ENCODE measurements at places on chromosomes 11 and 22. TPM values are rescaled to one million over a fixed set of nuclear protein-coding genes. Genes with fewer than 3 reads are reported as not detected.

NPTXR gene
- 2.0 TPM for total RNA-seq

DNA sequence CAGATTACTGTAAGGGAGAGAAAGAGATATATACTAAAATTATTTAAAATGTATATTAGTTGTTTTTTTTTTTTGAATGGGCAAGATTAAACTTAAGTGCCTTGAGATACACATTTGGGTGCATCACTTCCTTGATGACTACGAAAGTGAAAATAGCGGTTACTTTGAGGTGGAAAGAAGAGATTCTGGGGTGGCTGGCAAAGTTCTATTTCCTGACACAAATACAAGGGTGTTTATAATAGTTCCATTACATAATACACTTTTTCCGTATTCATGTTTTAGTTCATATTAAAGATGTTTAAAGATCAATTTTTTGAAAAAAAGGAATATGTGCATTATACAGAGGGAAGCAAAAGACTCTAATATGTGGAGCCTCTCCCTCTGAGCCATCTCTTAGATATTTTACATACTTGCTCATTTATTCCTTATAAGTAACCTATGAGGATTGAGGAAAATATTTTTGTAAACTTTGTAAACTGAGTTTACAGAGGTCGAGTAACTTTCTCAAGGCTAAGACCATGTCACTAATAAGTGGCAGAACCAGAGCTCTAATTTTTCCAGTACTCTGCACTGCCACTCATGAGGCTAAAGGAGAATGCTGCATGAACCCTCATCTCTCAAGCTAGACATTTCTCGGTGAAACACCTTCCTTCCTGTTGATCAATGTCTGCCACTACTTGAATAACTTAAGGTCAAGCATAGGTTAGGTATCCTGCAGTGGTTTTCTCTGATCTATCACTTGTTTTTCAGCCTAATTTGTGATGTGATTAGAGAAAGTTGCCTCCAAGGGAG lies 58.6 kb downstream of the DDIAS start:
- DNase-seq = no peak

GRCh38 chr11:1569251-1569780 lies 2.8 kb downstream of the DUSP8 start:
- DNase-seq = no peak

- DNase-seq = no peak
Observed at GRCh38 chr22:50314455-50315288, 7.2 kb upstream of the PLXNB2 start.

DNA sequence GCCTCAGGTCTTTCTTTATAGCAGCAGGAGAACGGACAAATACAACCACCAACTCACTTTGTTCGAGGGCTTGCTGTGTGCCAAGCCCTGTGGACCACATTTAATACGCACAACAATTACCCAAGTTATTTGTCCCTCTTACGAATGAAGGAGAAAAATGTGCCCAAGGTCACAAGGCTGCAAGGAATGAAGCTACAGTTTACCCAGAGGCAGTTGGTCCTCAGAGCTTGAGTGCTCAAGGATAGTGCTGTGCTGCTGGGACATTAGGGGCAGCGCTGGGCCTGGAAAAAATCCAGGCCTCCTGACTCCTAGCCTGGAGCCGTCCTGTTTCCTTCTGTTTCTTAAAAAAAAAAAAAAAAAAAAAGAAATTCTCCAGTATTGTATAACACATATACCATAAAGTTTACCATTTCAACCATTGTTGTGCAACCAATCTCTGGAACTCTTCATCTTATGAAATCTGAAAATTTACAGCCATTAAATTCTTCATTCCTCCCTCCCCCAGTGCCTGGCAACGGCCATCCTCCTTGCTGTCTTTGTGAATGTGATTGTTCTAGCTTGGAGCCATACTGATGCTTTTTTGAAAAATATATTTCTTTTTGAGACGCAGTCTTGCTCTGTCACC lies 1.0 kb upstream of the C11orf86 start:
- no peak for DNase-seq

GRCh38 chr11:103326070-103326794 lies 217.0 kb downstream of the DYNC2H1 start:
- DNase-seq = no peak

PRR14L gene
- 66.0 TPM for total RNA-seq

- DNase-seq = no peak
Observed at GRCh38 chr11:59847626-59848025, 2.3 kb upstream of the CBLIF start.

NAALADL1 gene
- total RNA-seq = 8.3 TPM

GRCh38 chr11:568306-569157 lies 7.7 kb upstream of the PHRF1 start:
- peak; percentile 95 for DNase-seq

ANKRD49 gene
- total RNA-seq = 18.0 TPM

GRCh38 chr11:132142121-132142520 lies 771.7 kb downstream of the NTM start:
- DNase-seq = no peak

ISX gene
- total RNA-seq = not detected

DNA sequence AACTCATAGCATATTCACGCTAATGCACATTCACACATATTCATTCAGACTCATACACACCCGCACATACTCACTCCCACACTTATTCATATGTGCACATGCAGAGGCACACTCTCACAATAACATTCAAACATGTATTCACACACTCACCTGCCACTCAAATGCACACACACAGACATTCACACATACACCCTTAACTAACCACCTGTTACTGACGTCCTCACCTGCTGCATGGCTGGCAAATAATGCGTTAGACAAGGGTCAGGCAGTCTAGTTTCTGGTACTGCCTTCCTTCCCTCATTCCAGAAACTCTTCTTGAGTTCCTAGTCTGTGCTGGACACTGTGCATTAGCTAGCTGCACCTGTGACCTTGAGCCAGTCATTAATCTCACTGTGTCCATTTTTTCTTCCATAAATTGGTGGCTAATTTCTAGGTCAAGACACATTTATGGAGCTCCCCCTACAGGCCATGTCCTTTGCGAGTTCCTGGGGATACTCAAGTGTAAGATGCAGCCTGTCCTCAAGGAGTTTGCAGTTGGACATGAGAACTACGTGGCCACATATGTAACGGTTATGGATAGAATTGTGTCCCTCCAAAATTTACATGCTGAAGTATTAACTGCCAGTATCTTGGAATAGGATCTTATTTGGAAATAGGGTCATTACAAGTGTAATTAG lies 34.5 kb upstream of the SEZ6L start:
- no peak for DNase-seq

DNA sequence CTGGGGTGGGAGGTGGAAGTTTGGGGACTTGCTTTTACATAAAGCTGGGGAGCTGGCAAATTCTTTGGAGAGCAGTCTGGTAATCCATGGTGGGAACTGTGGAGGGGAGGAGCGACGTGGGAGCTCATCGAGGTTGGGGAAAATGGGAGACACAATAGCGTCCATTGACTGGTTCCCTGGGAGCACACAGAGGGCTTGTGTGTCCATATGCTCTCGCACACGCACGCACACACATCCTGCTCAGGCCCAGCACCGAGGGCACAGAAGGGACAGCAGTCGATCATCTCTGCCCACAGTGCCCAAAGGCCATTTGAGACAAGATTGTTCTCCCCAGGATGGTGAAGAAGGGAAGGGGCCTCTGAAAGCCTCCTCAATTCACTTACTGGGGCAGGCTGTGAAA lies 53.7 kb downstream of the FBXO7 start:
- no peak for DNase-seq

- no peak for DNase-seq
Observed at GRCh38 chr22:20174785-20175596, 24.1 kb upstream of the CCDC188 start.

DNA sequence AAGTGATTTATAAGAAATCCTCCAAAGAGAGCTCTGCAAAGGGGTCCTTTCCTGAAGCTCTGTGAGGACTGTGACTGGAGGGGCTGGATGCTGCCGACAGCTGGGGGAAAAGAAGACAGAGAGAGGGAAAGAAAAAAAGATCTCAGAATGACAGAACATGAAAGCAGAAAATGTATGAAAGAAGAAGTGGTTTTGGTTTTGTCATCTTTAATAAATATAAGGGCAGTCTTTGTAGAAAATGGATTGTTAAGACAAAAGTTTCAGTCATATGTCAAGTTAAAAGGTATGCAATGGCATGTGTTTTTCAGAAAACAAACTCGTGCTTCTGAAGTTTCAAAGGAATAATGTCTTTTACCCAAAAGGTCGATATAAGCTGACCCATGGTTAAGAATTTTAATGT lies 105.5 kb downstream of the CCDC83 start:
- DNase-seq = no peak

DNA sequence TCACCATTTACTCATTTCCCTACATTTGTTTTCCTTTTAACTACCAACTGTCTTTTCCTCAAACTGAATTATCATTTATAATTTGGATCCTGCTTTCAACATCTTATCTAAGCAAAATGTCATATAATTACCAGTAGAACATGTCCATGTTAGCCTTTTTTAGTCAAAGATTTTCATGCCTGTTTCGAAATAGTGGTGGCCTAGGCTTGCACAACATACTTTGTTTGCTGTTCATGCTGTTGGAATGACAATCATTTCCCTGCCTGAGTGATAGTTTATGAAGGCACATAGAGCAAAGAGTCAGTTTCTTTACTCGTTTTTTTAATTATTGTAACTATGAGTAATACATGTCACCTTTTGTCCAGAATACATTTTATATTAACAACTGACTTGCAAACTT lies 144.3 kb upstream of the ANO3 start:
- no peak for DNase-seq

FGF3 gene
- total RNA-seq = not detected

GRCh38 chr11:16925561-16926065 lies 88.6 kb downstream of the PLEKHA7 start:
- DNase-seq = no peak

GRCh38 chr11:26297189-26297975 lies 34.5 kb upstream of the ANO3 start:
- no peak for DNase-seq

- DNase-seq = peak; percentile 84
Observed at GRCh38 chr11:128548649-128549255, 38.6 kb downstream of the ETS1 start.

YWHAH gene
- 67.2 TPM for total RNA-seq

- DNase-seq = peak; percentile 64
Observed at GRCh38 chr11:66291303-66291705, 390 bp upstream of the TMEM151A start.

SLC22A9 gene
- not detected for total RNA-seq

- DNase-seq = no peak
Observed at GRCh38 chr11:7537265-7537664, 23.5 kb downstream of the PPFIBP2 start.

Measured in suprapubic skin (tissue), 4 donors.